ENCODE measurements at places on chromosomes 16 and 17.

GRCh38 chr17:2716649-2717048 lies 5.1 kb upstream of the CLUH start:
- no peak for DNase-seq

DNA sequence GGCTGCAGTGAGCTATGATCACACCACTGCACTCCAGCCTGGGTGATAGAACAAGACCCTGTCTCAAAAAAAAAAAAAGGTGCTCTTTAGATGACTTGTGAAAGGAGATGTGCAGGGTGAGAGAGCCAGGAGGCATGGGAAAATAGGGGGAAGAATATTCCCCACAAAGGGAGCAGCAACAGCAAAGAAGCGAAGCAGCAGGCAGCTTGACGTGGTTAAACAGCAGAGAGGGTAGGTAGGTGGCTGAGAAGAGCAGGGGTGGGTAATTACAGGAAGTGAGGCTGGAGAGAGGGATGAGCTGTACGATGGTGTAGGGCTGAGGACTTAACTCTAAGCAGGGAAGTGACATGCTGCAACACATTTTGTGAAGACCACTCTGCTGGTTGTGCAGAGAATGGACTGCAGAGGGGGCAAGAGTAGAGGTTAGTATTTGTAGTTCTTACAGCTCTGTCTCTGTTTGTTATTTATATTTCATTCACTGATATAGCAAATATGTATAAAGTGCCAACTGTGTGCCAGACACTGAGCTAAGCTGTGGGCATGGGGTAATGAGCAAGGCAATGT lies 1.6 kb downstream of the HEATR3 start:
- no peak for DNase-seq

GRCh38 chr16:81573533-81574020 lies 129.0 kb downstream of the CMIP start:
- DNase-seq = no peak

DNA sequence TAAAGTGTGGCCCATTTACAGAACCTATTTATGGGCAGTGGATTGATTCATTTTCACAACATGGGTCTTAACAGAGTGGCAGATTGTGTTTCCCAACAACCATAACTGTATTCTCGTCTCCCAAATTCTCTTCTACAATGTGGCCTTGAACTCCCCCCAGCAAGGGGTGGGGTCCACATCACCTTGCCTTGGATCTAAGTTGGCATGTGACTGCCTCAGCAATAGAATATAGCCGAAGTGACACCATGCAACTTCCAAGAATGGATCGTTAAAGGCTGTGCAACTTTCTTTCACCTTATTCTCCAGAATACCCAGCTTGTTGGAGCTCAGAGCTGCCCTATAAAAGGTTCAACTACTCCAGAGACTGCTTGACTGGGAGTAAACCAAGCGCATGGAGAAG lies 72.0 kb upstream of the CDH5 start:
- no peak for DNase-seq

- DNase-seq = no peak
Measured at GRCh38 chr16:85057948-85058347, 30.4 kb downstream of the KIAA0513 start.

DNA sequence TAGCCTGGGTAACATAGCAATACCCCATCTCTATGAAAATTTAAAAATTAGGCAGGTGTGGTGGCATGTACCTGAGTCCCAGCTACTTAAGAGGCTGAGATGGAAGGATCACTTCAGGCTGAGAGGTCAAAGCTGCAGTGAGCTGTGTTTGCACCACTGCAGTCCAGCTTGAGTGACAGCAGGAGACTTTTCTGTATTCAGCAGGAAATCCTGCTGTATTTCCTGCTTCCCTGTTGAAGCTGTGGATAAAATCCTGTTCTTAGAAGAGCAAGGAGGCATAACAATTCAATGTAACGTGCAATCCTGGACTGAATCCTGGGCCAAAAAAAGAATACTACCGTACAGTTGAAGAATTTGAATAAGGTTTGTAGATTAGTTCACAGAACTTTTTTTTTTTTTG lies 62.2 kb downstream of the FBXL20 start:
- DNase-seq = no peak

DNA sequence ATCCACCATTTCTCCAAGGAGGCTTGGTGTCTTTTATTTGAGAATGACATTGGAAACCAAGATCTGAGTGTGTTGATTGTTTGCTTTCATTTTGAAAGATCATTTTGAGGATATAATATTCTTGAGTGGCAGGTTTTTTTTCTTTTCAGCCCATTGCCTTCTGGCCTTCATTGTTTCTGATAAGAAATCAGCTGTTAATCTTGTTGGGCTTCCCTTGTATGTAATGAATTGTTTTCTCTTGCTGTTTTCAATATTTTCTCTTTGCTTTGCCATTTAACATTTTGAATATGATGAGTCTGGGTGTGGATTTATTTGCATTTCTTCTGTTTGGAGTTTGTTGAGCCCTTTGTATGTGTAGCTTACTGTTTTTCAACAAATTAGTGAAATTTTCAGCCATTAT lies 22.0 kb downstream of the PRSS54 start:
- DNase-seq = no peak

DNA sequence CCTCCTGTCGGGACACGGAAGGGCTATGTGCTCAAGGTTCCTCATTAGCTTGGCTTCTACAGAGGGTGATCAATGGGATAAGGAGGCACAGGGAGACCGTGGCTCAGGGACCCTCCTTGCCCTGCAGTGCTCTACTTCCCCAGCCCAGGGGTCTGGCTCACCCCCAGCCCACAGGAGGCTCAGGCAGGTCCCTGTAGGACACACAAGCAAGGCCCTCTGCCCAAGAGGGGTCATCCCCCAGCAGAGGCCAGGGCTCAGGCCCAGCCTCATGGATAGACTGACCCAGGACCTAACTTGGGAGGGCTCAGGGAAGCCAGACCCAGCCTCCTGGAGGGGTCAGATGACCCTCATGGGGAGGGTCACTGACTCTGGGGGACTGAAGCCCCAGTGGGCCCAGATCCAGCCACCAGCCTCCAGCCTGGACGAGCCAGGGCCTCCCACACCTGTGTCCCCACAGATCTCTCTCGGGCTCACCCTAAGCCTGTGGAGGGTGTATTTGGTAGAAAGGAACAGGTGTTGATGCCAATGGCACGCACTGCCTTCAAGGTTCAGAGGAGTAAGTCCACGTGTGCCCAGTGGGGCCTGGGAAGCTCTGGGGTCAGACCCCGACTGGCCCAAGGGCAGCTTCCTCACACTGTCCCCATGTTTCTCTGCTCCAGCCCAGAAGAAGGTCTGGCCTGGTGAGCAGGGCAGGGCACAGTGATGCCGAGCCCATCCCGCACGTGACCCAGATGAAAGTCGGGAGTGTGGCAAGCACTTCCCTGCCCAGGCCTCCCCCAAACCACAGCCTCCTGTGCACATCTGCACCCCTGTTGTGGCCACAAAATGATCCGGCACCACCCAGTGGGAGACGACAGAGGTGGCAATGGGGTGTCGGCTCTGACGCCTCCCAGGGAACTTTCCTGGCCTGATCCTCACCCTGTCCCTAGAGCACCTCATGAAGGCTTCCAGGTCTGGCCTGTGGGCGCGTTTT lies 10.9 kb upstream of the KRTAP17-1 start:
- DNase-seq = no peak

- no peak for DNase-seq
Measured at GRCh38 chr16:55471448-55472097, 7.4 kb upstream of the MMP2 start.

DNA sequence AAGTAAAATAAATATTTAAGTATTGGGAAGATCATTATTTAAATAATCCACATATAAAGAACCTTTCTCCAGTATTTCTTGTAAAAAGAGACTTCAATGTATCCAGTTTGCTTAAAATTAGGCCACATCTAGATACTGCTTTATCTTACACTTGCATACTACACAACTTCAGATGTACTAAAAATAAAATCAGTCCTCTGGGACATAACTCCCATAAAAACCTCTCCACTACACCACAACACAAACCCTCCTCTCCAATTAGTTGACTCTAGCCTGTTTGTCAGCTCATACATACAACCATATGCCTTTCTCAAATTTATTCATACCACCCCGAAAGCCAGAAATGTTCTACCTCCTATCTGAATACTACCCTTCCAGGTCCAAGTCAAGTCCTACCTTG lies 21.6 kb downstream of the SPOP start:
- DNase-seq = no peak

- DNase-seq = no peak
Measured at GRCh38 chr16:35523991-35524390, 2064.6 kb downstream of the TP53TG3F start.

- DNase-seq = no peak
Measured at GRCh38 chr17:59028328-59028727, 78.4 kb downstream of the TRIM37 start.

DNA sequence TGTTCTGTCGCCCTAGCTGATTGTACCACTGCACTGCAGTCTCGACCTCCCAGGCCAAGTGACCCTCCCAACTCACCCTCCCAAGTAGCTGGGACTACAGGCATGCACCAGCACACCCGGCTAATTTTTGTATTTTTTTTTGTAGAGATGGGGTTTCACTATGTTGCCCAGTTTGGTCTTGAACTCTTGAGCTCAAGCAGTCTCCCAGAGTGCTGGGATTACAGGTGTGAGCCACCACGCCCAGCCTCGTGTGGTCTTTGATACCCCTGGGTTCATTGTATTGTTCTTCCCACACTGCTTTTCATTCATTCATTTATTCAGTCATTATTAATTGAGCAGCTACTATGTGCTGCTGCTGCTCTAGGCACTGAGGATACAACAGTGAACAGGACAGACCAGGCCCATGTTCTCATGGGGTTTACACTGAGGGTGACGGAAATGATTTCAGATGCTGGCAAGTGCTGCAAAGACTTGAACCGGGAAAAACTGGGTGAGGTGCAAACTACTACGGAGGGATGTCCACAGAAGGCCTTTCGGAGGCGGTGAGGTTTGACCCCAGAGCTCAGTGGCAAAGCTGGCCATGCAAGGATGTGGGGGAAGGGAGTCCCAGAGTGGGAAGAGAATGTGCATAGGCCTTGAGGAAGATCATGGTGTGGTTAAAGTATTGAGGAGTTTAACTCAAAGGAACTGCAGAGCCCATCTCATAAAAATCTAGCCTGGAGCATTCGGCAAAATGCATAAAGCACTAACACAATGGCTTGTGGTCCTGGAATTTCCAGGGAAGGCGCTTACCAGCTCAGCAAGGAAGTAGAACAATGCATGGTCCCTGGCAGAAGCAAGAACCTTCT lies 10.9 kb downstream of the ABCC1 start:
- no peak for DNase-seq

- DNase-seq = no peak
Measured at GRCh38 chr17:61793565-61793964, 69.8 kb downstream of the BRIP1 start.

DNA sequence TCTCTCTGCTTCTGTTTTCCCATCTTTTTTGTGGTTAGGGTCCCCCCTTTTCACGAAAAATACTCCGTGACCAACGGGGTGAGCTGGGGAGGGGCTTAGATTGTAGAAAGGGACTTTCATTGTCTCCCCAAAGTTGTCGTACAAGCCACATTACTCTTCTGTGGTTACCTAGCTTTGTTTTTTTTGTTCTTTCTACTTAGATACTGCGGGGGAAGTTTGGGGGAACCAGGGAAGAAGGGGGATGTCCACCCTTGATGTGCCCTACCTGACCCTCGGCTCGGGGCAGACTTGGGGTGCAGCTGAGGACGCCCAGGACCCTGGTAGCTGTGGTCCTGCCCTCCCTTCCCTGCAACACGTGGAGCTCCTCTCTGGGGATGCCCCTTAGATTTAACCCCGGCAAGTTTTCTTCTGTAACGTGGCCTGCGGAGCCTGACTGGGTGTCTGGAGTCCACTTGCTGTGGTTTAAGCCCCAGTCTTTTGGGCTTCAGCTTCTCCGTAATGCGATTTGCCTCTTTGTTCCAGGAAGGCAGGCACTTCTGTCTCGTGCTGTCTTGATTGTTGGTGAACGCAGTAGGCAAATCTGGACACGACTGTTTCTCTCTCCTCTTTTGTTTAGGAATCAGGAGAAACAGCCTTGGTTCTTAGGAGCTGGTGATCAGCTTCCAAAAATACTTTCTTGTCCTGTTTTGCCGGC lies 892 bp downstream of the ABCC1 start:
- DNase-seq = no peak

DNA sequence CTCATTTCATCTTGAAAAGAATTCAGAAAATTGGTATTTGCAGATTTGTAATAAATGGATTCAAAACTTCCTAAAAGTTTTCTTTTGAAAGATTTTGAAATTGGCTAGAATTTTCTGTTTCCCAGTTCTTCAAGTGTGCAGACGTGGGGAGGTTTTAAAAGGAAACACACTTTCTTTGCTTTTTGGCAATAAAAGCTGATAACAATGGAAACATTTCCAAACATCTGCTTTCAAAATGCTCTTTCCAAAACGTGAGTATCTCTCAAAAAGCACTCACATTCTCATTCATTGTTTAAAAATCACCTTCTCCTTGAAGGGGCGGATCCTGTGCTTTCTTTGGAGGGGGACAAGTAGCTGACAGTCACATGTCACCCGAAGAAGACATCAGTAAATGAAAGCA lies 8.6 kb upstream of the GSG1L start:
- DNase-seq = no peak

DNA sequence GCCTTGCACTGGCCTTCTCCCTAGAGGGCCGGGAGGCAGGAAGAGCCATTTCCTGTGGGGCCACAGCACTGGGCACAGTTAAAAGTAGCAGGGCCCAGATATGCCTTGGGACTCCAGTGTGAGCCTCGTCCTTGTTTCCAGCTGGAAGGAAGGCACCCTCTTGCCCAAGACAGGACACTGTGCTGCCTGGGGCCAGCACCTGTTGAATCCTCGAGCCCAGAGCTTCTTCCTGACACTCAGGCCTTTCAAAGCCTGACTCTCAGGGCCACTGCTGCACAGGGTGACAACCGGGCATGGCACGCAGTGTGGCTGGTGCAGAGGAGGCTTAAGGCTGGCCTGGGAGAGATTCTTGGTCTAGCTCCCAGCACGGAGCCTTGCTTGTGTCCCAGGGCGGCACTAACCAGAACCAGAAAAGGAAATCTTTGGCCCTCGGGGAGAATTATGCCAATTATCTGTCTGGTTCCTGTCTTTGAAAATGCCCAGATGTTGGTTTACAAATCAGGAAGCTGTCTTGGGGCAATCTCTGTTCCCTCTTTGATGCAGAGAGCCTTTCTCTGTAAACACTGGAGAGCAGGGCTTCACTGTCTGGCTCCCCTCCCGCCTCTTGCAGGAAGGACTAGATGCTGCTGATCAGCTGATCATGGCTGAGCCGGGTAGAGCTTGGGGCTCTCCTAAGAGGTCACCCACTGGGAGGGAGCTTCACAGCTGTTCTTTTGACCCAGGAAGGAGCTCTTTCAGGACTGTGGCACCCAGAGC lies 11.1 kb downstream of the LDHD start:
- no peak for DNase-seq

DNA sequence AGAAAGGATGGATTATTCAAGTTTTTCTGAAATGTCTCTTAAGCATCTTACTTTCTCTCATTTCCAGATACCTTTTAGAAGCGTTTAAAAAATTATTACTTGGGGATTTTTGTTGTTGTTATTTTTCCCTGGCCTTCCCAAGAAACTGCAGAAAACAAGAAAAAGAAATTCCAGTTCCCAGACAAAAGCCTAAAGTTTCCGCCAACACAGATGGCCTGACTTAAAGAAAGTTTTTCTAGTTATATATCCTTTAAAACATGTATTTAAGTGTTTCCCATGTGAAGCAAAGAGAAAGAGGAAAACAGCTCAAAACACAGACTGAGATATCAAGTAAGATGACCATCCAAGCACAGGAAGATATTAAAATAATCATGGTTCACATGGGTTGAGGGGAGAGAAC lies 401.7 kb upstream of the MAF start:
- no peak for DNase-seq
